Tibial nerve (tissue), 4 donors: ENCODE measurements at places on chromosomes 7 and 10. TPM values are rescaled to one million over a fixed set of nuclear protein-coding genes. Genes with fewer than 3 reads are reported as not detected.
A peak's percentile ranks its signal among the peaks of the same experiment; 100 is the strongest.

DNA sequence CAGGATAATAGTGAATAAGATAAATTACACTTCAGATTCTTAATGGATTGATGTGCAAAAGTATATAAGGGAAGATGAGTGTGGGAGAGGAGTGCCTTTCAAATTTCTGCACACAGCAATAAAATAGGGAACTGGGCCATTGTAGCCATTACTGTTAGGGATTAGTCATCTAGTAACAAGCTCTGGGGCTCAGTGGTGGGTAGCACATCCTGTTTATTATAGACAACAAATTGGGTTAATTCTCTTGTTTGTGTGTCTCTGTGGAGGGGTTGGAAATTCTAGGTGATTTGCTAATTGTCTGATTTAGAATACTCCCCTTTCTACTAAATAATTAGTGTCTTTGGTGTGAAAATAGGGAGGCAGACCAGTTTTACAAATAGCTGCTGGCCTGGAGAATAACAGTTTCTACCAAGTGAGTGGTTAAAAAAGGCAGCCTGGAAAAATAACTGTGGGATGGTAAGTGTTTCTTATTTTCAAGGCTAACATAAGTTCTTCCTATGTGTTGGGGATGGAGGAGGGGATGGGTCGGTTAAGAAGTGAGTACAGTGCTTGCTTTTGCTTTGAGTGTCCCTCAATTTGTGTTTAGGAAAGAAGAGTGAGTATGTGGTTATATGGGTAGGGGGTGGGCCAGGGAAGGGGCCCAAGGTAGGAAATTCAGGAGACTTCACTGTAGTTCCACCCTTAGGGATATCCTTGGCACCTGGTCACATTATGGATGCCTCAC, 43.3 kb upstream of the TMEM248 start:
- no peak for DNase-seq

DNA sequence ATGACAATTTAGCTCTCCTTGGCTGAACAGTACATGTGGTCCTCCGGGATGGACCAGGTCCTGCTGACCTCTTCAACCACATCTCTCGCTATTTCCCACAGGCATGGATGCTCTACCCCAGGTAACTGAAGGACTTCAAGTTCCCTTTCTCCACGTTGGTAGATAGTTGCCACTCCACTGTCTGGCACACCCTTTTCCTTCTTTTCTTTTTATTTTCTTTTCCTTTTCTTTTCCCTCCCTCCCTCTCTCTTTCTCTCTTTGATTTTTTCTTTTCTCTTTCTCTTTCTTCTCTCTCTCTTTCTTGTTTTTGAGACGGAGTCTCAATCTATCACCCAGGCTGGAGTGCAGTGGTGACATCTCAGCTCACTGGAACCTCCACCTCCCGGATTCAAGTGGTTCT, 2.8 kb upstream of the ACBD7 start:
- no peak for DNase-seq

- DNase-seq = no peak
Measured at GRCh38 chr10:17122052-17122451, 7.6 kb downstream of the CUBN start.

- no peak for DNase-seq
Measured at GRCh38 chr10:17394854-17395253, 59.5 kb downstream of the ST8SIA6 start.

DNA sequence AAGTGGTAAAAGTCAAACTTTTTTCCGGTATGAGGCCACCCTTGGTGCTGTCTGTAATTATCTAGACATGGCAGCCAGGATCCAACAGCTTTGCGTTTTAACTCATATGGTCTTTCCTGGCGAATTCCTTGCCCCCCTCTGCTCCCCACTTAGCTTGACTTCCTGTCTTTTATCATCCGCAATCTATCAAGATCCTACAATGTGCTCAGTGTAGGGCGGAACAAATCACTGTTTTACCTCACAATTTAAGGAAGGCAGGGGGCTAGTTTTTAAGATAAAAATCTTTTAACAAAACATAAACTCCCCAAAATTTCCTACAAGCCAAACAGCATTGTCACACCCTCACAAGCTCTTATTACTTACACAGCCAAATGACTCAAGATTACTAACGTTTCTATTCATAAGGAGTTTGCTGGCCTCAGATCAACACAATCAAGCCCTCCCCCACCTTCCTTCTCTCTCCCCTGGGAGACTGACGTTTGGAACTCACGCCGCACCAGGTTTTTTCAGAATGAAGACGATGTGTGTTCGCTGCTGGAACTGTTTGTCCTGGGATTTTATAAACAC, 1.3 kb upstream of the CDK14 start:
- peak; percentile 28 for DNase-seq

- no peak for DNase-seq
Measured at GRCh38 chr10:125882596-125882995, 1.5 kb upstream of the DHX32 start.

DNA sequence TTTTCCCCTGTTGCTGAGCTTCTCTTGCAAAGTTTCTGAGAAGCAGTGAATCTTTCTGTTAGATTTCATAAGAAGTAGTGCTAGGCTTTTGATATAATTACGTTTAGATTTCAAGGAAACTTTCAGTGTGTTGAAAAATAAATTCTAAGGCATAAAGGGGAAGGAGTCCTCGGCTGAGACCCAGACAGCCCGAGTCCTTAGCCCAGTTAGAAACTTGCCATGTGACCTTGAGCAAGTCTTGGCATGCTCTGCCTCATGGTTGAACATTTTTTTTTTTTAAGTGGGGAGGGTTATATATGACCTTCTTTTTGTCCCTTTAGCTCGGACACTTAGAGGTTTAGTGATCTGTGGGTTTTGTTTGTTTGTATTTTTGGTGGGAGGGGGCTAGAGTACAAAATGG, 117.5 kb downstream of the TCF7L2 start:
- no peak for DNase-seq

- DNase-seq = no peak
Measured at GRCh38 chr10:98908868-98909267, 326.8 kb downstream of the HPSE2 start.

- DNase-seq = no peak
Measured at GRCh38 chr10:8238986-8239385, 184.5 kb downstream of the GATA3 start.

- DNase-seq = no peak
Measured at GRCh38 chr10:124538706-124539105, 77.1 kb downstream of the LHPP start.

DNA sequence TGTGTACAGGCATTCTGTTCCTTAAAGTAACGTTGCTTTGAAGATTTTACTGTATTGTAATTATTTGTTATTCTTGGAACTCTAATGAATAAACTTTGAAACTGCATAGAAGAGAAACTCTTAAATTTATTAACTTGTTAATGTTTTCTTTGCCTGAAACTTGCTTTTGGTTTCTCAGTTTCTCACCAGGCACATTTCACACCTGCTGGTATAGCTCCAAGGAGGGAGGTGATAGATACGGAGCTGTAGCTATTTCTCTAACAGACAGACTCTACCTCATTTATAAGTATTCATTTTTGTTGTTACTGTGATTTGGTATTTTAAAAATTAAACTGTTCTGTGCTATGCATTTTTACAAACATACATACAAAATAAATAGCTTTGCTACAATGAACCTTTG, 32.7 kb downstream of the R3HCC1L start:
- no peak for DNase-seq

- DNase-seq = no peak
Measured at GRCh38 chr7:78125884-78126283, 327.3 kb downstream of the PHTF2 start.

- no peak for DNase-seq
Measured at GRCh38 chr10:52541006-52541473, 227.0 kb downstream of the DKK1 start.

GRCh38 chr7:104839842-104840241, 174.2 kb upstream of the KMT2E start:
- DNase-seq = no peak

DNA sequence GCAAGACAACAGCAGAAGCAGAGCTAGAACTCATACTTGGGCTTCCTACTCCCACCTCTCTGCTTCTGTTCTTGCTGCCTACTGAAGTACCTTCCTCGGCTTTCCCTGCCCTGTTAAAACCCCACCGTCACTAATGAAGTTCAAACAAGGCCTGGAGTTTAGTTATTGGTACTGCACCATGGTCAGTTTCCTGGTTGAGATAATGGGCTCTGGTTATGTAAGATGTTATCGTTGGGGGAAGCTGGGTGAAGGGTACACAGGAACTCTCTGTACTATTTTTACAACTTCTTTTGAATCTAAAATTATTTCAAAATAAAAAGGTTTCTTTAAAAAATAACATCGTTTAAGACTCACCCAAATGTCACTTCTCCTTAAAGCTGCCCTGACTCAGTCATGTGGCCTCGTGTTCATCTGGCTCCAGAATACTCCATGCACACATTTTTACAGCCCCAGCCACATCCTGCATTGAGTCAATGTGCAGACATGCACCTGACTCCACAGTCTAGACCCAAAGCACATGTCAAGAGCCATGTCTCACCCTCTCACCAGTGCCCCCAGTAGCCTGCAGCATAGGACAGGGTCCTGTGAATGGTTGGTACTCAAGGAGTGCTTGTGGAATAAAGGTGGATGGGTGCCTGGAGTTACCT, 36.9 kb upstream of the AQP1 start:
- DNase-seq = no peak

- peak; percentile 65 for DNase-seq
Measured at GRCh38 chr7:17680026-17680425, 260.3 kb downstream of the SNX13 start.

- no peak for DNase-seq
Measured at GRCh38 chr10:11520892-11521291, 90.6 kb downstream of the USP6NL start.

GRCh38 chr10:80155696-80156215, 23.2 kb downstream of the PLAC9 start:
- no peak for DNase-seq

GRCh38 chr10:122298598-122299301, 27.7 kb downstream of the BTBD16 start:
- peak; percentile 54 for DNase-seq

GRCh38 chr7:91946549-91946948, 5.9 kb downstream of the AKAP9 start:
- no peak for DNase-seq

GRCh38 chr10:29009464-29009863, 279.4 kb upstream of the LYZL1 start:
- no peak for DNase-seq

GRCh38 chr7:115582956-115583355, 447.6 kb downstream of the TFEC start:
- no peak for DNase-seq

GRCh38 chr10:95260909-95261552, 29.8 kb downstream of the PDLIM1 start:
- DNase-seq = no peak

DNA sequence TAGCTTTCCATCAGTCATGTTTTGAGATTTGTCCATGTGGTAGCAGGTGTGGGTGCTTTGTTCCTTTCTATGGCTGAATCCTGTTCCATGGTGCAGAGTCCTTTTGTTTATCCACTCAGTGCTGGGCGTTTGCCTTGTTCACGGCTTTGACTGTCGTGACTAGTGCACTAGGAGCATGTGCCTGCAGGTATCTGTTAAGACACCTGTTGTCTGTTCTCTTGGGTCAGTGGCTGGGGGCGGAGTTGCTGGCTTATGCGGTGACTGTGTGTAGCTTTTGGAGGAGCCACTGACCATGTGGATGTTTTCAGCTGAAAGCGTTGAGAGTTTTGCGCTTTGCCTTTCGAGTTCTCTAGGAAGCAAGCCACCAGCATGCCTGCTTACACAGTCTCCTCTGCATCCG, 573.1 kb upstream of the FOXK1 start:
- no peak for DNase-seq

DNA sequence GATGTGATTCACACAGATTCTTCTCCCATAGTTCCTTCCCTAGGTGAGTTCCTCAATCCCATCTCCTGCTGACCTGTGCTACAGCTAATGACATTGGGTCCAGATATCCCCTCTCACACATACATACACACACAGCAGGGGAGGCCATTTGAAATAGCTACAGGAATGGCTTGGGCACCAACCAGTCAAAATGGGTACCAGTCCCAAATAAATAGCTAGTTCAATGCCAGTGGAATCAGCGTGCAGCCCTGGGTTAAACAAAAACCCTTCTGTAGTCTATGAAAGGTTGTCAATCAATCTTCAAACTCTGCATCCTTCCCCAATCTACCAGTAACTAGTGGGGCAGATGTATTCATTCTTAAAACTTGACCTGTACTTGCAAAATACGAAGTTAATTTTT, 9.3 kb downstream of the PNLIPRP2 start:
- no peak for DNase-seq

DNA sequence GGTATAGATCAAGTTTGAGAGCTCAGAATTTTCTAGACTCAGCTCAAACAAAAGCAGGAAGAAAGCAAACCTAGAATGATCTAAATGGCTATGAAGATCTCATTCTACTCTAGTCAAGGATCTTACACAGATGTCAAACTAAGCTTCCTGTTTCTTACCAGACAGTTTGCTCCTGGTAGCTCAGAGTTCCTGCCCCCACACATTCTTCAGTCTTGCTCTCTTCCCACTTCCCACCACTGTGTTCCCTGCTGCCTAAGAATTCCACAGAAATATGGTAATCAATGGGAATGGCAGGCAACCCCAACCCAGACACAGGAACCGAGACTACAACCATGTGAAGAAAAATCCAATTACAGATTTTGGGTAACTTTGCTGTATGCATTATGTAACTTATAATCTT, 133.4 kb upstream of the PTN start:
- no peak for DNase-seq

DNA sequence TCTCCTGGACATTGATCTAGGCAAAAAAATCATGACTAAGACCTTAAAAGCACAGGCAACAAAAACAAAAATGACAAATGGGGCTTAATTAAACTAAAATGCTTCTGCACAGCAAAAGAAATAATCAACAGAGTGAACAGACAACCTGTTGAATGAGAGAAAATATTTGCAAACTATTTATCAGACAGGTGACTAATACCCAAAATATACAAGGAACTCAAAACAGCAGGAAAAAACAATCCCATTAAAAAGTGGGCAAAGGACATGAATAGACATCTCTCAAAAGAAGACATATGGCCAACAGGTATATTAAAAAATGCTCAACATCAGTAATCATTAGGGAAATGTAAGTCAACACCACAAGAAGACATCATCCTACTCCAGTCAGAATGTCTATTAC, 166.8 kb downstream of the MTERF1 start:
- DNase-seq = no peak

- no peak for DNase-seq
Measured at GRCh38 chr10:28881171-28881882, 204.0 kb downstream of the BAMBI start.

GRCh38 chr10:113780681-113781250, 29.3 kb downstream of the PLEKHS1 start:
- no peak for DNase-seq

- DNase-seq = no peak
Measured at GRCh38 chr10:114359041-114359952, 45.0 kb downstream of the AFAP1L2 start.

Gene VAX1
- not detected for total RNA-seq

Gene PBLD
- 5.1 TPM for total RNA-seq

Gene OR6V1
- not detected for total RNA-seq

Gene SFMBT2
- total RNA-seq = 24.0 TPM

Gene ACSM6
- total RNA-seq = not detected

Gene FFAR4
- 1.0 TPM for total RNA-seq

Gene CREB5
- total RNA-seq = 22.1 TPM

Gene WNT2
- 0.59 TPM for total RNA-seq

Gene MBL2
- total RNA-seq = not detected

Gene CPED1
- total RNA-seq = 27.6 TPM

Gene PRLHR
- total RNA-seq = not detected

Gene PNLIPRP2
- total RNA-seq = 0.42 TPM

Gene CTBP2
- total RNA-seq = 97.9 TPM

Gene RBP4
- total RNA-seq = 127 TPM

Gene TSPAN12
- total RNA-seq = 7.1 TPM

Gene PLPP4
- not detected for total RNA-seq

Gene CDNF
- 1.2 TPM for total RNA-seq

Gene RNF32
- 0.42 TPM for total RNA-seq

Gene TEX36
- not detected for total RNA-seq
